ENCODE measurements at places on chromosomes 4 and X.

DNA sequence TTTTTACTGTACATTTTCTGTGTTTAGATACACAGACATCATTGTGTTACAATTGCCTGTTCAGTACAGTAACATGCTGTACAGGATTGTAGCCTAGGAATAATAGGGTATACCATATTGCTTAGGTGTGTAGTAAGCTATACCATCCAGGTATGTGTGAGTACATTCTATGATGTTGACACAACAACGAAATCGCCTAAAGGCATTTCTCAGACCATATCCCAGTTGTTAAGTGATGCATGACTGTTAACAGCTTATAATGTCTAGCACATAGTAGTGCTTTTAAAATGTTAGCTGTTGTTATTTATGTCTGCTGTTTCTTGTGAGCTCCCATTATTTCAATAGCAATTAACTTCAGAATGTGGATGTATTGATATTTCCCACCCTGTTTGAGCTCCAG is 4.5 kb downstream of the PRRG1 start:
- DNase-seq: no peak

GRCh38 chrX:79366873-79367749 is at the start of gene ITM2A:
ITM2A (minus strand) TSS chrX:79367334; CDS start chrX:79367215, 119 bp downstream.
- peak; percentile 52 for DNase-seq

DNA sequence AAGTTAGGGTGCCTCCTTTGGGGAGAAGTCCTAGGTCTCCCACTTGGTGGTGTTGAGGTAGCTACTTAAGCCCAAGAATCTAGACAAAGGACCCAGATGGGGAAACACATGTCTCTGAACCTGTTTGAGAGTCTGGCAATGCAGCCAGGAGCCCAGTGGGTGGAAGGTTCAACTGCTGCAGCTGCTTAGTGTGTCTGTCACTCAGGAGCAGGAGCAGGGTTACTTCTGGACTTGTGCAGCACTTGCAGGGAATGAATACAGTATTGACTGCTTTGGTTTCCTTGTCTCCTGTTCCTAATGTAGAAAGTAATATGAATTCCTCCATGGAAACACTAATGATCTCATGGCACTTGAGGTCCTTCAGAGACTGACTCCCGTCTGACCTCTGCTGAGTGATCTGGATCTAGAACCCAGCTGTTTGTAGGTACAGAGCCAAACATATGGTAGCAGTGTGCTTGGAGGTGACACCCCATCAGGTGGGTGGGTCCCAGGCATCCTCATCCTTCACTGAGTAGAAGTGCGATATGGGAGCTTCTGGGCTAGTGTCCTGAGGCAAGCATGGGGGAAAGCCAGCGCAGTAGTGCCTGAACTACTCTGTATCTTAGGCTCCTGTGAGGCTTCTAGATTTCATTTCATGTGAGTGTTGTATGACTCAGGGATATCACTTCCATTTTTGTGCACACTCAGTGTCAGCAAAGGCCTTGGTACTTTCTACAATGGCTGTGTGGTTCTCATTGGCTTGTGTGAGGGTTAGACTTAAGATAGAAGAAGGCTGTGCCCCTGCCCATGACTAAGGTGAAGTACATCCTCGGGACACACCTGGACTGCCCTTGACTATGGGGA is 85.0 kb upstream of the WDR1 start:
- DNase-seq: no peak

DNA sequence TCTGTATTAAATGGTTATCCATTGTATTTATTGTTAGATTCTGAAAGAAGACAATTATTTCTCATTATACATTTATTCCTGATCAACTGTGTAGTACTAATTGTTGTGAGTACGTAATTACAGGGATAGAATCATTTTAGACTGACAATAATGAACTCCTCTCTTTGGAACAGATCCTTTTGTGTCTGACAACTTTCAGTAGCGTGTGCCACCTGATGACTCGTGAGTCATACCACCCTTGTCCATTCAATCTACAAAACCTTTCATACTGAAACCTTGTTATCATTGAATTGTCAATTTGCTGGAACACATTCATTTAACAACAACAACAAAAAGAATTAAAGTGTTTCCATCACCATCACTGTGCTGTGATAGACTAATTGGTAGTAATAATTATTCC is 602.7 kb upstream of the PCDH7 start:
- no peak for DNase-seq

GRCh38 chr4:8537041-8537461 is 43.1 kb upstream of the GPR78 start:
- DNase-seq: no peak

- DNase-seq: no peak
Measured at GRCh38 chr4:116358633-116359222, 726.6 kb downstream of the TRAM1L1 start.

GRCh38 chrX:57822398-57822797 is 87.9 kb downstream of the ZXDA start:
- no peak for DNase-seq

- DNase-seq: no peak
Measured at GRCh38 chr4:85776096-85776495, 301.1 kb downstream of the ARHGAP24 start.

GRCh38 chr4:71474731-71475130 is 135.9 kb downstream of the SLC4A4 start:
- DNase-seq: no peak

GRCh38 chrX:106894978-106895452 is 8.1 kb downstream of the RIPPLY1 start:
- no peak for DNase-seq
